HS-5 (cell line): ENCODE measurements at places on chromosomes 6 and 20.

GRCh38 chr20:21528870-21529269 is 15.0 kb upstream of the NKX2-2 start:
- no peak for DNase-seq

DNA sequence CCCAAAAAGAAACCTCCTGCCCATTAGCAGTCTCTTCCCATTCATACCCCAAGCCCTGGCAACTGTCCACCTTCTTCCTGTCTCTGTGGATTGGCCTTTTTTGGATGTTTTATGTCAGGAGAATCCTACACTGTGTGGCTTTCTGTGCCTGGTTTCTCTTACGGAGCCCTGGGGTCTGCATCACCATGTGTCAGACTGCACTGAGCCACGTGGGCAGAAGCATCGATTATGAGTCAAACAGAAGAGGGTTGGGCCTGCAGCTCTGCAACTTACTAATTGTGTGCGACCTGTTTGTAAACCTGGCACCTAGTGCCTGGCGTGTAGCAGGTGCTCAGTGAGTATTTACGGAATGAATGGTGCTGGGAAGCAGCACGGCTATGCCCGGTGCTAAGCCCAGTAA is 62.6 kb downstream of the IGF2R start:
- no peak for DNase-seq

GRCh38 chr6:154606457-154606856 is 96.0 kb upstream of the CNKSR3 start:
- no peak for DNase-seq

- DNase-seq, result no peak
Observed at GRCh38 chr6:111959766-111960165, 86.5 kb upstream of the FYN start.

- no peak for DNase-seq
Observed at GRCh38 chr6:166580076-166581050, 6.1 kb downstream of the RAMACL start.
